ACHN (cell line): ENCODE measurements at places on chromosomes 11 and 22.

DNA sequence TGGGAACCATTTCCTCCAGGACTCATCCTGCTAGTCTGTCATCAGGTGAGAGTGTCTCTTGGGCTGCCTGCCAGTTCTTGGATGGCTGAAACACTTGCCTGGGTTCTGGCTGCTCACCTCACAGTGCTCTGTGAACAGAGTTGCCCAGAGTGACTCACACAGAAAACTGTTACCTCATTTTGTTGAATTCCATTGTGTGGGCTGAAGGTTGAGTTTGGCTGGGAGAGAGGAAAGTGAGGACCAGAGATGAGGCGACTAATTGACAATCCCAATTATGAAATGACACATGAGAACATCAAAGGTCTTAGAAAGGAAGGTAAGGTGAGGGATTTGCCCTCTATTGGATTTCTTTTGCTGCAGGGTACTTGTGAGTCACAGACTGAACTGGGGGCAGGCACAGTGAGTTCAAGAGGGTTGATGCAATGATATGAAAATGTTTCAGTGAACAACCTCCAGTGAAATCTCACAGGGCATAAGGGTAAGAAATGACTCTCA is 20.2 kb upstream of the CALCB start:
- peak; percentile 51 for DNase-seq

DNA sequence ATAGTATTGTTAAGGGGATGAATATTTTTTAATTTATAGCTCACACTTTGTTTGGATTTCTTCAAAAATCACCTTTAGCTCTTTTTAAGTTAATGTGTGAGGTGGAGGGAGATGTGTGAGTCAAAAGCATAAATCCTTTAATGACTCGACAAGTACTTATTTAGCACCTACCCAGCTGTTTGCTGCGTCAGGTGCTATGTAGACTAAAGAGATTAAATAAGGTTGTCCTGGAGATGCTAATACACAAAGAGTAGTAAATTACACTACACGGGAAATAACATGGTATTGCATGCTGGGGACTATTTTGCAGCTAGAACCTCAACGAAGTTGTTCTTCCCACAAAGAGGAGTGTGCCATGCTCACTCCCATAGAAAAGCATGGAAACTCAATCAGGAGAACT is 583.3 kb upstream of the TENM4 start:
- DNase-seq = no peak

GRCh38 chr11:72543849-72544542 is 109.7 kb upstream of the CLPB start:
- no peak for DNase-seq

GRCh38 chr11:36777311-36777710 is 179.3 kb upstream of the RAG2 start:
- no peak for DNase-seq

DNA sequence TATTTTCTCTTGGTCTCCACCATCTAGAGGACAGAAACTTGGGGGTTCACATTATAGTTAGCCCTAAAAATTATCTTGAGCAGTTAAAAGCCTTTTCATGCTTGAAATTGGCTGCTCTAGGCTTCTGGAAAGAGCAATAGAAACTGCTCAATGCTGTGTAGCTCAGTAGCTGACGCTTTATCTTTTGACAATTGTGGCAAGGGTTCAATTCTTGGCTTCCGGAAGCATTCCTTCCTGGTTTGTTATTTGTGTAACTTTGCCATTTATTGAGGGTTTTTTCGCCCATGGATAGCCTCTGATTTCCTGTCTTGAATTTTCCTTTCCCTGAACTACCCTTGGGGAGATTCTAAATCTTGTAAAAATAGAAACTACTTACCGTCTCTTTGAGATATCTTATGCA is 10.3 kb upstream of the OR56A1 start:
- DNase-seq = no peak

GRCh38 chr11:65553301-65554001 is 4.7 kb downstream of the LTBP3 start:
- no peak for DNase-seq

DNA sequence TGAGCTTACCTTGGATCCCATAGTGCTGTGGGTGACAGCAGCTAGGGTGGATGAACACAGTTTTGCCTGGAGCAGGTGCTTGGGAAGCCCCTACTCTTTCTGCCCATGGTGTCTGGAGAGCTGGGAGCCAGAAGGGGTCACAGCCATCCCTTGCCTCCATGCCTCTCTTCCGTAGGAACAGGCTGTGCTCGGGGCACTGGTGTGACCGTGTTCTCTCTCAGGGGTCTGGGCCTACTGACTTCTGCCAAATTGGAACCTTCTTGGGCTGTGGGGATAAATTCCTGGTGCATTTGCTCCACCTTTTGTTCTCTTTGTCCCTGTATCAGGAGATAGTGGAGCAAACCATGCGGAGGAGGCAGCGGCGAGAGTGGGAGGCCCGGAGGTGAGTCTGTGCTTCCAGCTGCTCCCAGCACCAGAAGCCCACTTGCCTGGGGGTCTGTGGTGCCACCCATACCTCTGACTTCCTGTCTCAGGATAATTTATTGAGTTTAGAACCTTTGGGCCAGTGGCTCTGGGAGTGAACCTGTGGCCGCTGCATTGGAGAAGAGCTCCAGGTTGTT is 14.4 kb downstream of the CDC45 start:
- DNase-seq = no peak

GRCh38 chr11:129223701-129224149 is 31.6 kb upstream of the ARHGAP32 start:
- DNase-seq = no peak

DNA sequence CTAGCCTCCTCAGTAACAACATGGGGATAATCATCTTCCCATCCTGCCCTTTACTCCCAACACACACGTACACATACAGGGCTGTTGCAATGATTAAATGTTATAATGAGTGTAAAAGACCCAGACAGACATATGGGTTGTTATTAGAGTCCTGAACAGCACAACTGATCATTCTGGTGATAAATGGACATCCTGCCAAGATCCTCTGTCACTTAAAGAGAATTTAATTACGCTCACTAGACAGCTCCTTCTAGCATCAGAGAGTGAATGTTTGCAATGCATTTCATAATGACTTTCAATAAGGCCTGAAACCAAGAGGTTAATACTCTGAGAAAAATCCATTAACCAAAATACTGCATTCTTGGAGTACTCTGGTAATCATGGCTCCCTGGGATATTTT is 115.8 kb downstream of the KCNC1 start:
- no peak for DNase-seq

DNA sequence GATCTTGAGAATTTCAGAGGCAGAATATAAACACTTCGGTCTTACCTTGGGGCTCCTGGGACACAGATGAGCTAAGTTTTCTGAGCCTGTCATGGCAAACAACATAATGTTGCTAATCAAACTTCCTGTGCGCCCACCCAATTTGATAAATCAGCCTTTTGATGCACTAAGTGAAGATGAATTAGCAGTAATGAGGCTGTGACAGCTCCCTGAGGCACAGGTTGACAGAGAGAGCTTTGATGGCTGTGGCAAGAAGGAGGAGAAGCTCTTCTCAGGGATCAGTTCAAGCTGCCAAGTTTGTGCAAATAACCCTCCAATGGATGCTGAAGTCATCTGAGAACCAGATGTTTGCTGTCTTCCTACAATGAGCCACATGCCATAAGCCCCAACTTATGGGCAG is 34.4 kb downstream of the DRD2 start:
- DNase-seq = no peak
